ENCODE measurements at places on chromosomes 16 and 17.

DNA sequence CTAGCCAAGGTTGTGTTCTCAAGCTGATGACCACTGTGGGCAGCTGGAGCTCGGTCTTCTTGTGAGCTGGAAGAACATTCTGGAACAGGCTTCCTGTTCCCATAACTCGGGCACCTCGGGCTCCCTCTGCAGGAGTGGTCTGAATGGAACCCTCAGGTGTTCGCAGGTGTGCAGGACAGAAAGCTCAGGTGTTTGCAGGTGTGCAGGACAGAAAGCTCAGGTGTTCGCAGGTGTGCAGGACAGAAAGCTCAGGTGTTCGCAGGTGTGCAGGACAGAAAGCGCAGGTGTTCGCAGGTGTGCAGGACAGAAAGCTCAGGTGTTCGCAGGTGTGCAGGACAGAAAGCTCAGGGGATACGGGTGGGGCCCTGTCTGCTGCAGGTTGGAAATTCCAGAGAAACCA, 109.0 kb upstream of the CACNG5 start:
- no peak for DNase-seq

GRCh38 chr17:75365009-75365930, 40.2 kb downstream of the GRB2 start:
- DNase-seq = no peak

- peak; percentile 41 for DNase-seq
These were observed 7.5 kb upstream of the EDC4 start for GRCh38 chr16:67865318-67865717.

- no peak for DNase-seq
These were observed 53.7 kb downstream of the NACA2 start for GRCh38 chr17:61537264-61537771.

GRCh38 chr16:10644092-10644491, 50.6 kb downstream of the TEKT5 start:
- no peak for DNase-seq

Data from urothelium cell line (cell line).